GM13976 (cell line): ENCODE measurements at places on chromosomes 4 and X.

DNA sequence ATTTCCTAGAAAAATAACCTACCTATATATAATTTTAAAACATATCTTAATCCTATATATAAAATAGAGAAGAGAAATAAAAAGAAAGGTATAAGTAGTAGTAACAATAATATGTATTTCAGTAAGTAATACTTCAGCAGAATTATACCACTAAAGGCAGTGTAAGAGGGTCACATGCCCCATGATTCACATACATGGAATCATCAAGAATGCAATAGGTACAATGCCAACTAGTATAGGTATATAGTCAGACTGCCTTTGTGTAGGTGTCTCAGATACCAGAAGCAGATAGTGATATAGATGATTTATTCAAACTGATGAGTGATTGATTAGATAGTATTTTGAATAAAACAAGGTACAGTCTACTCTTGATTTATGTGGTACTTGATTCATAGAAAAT lies 9.4 kb downstream of the AIMP1 start:
- DNase-seq, result no peak

DNA sequence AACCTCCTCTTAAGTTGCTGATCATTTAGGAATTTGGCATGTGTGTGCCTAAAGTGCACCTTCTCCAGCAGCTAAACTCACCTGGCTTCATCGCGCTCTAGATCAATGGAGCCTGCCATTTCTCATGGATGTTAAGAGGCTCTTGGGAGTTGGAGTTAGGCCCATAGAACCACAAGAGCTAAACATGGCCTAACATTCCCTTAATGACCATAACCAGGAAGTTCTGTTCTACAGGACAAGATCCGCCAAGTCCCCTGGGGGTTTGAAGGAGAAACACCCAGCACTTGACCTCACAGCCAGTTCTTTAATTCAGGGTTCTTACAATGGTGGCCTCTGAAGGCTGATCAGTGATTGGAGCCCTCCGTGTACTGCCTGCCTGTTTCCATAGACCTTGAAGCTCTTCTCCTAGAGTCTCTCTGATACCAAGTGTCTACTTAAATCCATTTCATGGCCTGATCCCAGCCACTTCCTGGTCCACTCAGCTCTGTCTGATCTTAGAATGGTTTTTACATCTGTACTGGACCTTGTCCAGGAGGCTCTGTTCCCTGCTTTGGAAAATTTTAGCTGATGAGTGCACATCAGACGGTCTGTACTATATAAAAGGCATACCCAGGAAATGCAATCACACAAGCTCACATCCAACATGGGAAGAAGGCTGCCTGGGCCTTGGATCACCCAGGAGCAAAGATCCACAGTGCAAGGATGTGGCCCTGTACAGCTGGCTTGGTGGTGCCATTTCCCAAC lies 45.1 kb downstream of the RPS3A start:
- DNase-seq, result no peak

- DNase-seq, result no peak
Measured at GRCh38 chr4:115780268-115780667, 666.8 kb upstream of the NDST4 start.

DNA sequence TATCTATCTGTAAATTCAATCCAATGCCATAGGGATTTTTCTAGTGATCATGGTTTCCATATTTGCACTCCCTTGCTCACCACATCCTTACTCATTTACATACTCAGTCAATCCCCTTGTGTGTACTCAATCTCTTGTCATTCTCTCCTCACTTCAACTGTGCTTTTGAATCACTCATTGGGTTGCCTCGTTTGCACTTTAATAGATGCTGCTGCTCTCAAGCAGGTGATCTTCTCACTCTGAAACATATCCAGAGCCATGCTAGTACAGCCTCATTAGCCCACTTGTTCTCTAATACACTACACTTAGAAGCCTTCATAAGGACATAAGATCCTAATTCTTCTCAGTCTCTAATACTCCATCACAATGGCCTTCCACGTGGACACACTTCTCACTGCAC lies 507.9 kb downstream of the TECRL start:
- DNase-seq, result no peak

DNA sequence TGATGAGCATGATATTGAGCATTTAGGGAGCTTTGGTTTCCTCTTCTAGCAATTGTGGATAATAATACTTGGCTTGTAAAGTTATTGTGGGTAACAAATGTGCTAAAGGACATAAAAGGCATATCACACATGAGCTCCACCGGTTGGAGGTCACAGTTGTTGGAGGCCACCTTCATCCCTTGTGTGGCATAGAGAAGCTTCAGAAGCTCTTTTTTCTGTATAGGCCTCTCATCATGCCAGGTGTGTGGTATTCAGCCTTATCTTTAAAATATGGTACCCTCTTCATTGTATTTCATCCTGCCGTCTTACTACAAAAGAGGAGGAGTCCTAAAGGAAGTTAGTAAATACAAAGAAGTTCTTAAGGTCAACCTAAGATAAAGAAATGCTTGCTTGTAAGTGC lies 66.4 kb downstream of the HMGB2 start:
- no peak for DNase-seq

DNA sequence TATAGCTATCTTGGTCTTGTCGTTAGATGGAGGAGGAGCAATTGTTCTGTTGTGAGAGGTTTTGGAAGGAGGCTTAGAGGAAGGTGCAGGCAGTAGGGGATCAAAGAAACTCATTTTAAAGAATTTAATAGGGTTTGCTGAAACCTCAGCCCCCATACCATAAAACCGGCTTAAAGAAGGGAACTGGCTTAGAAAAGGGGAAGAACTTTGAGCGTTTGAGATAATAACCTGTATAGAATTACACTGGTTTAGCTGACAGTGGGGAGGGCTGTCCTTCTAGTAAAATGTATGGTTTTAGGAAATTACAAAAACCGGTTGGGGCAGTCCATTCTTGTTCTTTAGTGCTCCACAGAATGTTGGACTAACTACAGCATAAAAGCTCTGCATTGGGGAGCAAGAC lies 128.1 kb downstream of the KDM6A start:
- DNase-seq, result no peak
